ENCODE measurements at places on chromosomes 6 and 20.

GRCh38 chr6:154824076-154824475 is 90.9 kb downstream of the SCAF8 start:
- no peak for DNase-seq

DNA sequence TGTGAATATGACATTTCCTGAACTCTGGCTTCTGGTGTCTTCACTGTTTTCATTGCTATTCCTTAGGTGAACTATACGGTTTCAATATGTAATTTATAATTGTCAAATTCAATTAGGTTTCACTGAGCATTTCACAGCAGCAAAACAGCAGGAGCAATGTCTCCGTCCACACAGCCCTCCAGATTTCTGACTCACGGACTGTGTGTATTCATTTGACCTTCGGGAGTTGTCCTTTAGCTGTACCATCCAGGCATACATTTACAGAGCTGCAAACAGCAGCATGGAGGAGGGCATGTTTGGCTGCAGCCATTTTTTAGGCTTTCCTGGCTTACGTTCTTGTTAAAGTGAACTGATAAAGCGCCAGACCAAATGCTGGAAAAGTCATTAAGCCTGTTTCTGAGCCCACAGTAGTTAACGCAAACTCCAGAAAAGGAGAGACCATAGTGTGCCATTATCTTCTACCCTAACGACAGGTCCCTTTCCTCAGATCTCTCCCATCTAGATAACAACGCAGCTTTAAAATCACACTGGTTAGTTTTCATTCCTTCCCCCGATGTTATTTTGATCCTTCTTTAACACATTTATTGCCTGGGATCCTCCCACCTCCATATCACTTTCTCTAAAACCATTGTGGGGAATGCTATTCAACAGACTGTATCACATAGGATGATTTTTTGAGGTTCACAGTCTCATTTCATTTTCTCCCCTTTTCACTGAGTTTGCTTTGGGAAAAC is 18.3 kb downstream of the FOXC1 start:
- DNase-seq: no peak

- no peak for DNase-seq
These were observed 166.9 kb downstream of the EYA2 start for GRCh38 chr20:47061549-47061948.

GRCh38 chr6:140879946-140880345 is 1252.8 kb upstream of the GJE1 start:
- DNase-seq: no peak

DNA sequence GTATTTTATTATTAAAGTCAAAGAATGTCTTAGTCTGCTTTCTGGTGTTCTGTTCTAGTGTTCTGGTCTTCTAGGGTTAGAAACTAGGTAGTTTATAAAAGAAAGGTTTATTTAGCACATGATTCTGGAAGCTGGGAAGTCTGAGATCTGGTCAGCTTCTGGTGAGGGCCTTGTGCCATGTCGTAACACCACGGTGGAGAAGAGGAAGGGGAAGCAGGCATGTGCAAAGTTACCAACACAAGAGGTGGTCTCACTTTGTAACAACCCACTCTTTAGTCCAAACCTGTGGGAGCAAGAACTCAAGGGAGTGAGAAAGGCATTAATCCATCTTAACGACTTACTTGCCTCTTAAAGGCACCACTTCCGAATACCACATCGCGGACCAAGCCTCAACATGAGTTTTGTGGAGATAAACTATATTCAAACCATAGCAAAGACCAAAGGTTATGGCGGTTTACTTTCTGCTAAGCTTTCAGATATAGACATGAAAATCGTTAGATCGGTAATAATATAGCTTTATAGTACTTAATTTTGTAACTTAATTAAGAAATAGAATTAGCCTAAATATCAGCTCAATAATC is 99.4 kb downstream of the NCOA3 start:
- DNase-seq: no peak

Data from stimulated activated CD8-positive, alpha-beta memory T cell treated with anti-CD3 and anti-CD28 coated beads, Interleukin-7, amount 100 ng/mL, for 24 hours (primary cell).